Central memory CD4-positive, alpha-beta T cell (primary cell): ENCODE measurements at places on chromosomes 2 and 18.

- no peak for DNase-seq
Measured at GRCh38 chr2:33238111-33238510, 238.3 kb upstream of the RASGRP3 start.

DNA sequence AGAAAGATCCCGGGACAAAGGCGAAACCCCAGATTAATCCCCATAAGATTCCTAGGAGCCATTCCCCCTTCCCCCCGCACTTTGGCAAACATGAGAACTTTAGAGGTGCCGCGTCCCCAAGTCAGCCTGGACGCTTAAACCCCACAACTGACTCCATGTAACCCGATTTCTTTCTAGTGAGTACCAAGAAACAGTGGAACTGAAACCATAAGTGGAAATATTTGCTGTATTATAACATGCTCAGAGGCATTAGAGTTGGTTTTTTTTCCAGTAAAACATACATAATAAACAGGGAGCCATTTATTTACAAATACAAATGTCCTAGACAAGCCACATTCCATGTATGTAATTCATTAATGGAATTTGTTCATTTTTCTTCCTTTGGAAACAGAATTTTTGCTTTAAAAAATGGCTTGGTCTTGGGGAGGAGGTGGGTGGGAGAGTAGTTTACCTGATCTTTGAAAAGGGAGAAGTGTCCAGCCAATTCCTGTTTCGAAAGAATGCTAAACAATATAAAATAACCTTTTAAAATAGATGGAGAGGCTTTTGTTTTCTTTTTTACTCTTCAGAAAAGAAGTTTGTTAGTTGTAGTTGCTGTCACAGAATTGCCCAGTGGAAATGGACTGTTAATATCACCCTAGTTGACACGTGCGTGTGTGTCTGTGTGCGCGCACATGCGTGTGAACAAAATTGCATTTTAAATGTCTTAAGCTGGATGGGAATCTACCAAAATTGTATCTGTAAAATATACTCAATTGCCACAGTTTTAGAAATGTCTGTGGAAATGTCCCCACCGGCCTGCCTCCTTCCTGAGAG, 10.6 kb downstream of the POU3F3 start:
- DNase-seq, result no peak

DNA sequence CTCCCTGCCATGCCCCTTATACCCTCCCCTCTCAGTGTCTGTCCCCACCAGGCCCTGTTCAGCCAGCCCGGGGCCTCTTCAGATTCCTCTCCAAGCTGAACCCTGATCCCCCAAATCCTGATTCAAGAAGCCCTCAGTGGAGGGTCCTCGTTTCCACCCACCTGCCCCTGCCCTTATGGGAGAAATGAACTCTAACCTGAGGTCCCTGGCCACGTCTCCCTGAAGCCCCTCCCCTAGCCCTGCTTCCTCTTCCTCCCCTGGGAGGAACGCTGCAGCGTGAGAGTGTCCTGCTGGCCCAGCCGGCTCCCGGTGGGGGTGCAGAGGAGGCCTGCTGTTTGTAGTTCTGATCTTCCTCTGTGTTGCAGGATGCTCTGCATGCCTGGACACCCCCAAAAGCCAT, 56.7 kb upstream of the GLI2 start:
- DNase-seq, result no peak

DNA sequence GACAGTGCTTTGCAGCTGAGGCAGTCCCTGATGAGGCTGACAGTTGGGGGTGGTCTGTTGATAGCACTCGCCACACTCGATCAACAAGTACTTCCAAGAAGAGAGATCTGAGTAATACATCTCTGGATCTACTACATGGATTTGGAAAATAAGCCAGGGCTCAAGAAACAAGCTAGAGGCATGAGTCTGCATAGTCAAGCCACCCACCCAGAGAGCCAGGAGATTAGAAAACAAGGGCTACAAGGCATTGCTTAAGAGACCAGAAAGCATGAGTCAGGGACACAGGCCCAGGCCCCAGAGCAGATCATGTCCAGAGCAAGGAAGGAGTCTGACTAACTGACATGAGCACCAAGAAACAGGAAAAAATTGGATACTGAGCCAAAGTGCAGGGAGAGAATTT, 196.9 kb upstream of the CWC22 start:
- no peak for DNase-seq

DNA sequence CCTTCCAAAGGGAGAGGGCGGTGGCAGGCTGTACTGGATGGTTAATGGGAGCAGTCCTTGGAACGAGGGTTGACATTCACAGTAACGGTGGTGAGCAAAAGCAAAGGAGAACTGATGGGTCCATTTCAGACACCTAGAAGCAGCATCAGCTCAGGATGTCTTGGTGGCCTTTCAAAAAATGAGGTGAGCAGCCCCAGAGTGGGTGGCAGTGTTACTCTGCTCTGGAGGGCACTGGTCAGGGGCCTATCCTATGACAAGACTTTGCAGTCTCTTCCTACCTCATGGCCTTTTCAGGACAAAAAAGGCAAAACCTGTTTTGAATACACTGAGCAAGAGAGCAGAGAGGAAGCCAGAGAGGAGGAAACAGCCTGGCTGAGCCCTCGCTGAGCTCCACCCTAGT, 23.5 kb downstream of the CAPN14 start:
- no peak for DNase-seq

DNA sequence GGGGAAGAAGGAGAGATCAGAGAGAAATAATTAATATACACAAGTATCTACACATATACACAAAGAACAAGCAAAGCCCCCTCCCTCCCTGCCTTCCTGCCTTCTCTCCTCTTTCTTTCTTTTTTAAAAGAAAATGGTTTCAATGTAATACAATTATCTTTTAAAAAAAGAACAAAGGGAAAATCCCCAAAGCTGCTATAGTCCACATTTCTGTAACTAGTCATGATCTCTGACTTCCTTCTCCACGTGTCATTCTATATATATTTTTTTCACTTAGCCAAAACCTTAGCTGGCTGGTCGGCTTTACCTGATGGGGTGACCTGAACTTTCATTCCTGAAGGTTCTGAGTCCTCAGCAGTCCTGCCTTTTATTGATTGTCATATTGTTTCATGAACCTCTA, 44.3 kb downstream of the MAP3K20 start:
- DNase-seq, result no peak

GRCh38 chr2:109592905-109593304, 20.9 kb downstream of the SEPTIN10 start:
- no peak for DNase-seq

DNA sequence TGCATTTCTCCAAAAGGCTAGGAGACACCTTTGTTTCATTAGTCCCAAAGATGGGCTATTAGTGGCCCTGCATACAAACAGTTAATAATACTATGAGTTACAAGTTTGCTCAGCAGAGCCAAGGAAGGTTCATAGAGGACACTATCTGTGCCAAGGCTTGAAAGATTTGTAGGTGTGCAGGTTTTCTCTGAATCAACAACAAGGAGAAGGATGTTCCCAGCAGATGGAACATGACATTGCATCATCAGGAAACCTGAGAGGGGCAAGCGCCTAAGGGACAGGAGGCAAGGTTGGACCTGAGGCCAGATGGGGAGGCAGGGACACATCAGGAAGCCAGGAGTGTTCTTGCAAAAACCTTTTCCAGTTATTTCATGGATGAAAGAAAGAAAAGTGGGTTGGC, 35.4 kb upstream of the STK17B start:
- no peak for DNase-seq

- DNase-seq, result no peak
Measured at GRCh38 chr2:104858006-104858978, 4.4 kb downstream of the POU3F3 start.

GRCh38 chr2:237060534-237061312, 25.0 kb upstream of the COPS8 start:
- peak; percentile 21 for DNase-seq

GRCh38 chr2:238649936-238650518, 197.9 kb upstream of the TWIST2 start:
- no peak for DNase-seq

- DNase-seq, result no peak
Measured at GRCh38 chr2:54318821-54319220, 62.8 kb upstream of the TSPYL6 start.

- no peak for DNase-seq
Measured at GRCh38 chr2:204122425-204122824, 185.9 kb downstream of the ICOS start.

DNA sequence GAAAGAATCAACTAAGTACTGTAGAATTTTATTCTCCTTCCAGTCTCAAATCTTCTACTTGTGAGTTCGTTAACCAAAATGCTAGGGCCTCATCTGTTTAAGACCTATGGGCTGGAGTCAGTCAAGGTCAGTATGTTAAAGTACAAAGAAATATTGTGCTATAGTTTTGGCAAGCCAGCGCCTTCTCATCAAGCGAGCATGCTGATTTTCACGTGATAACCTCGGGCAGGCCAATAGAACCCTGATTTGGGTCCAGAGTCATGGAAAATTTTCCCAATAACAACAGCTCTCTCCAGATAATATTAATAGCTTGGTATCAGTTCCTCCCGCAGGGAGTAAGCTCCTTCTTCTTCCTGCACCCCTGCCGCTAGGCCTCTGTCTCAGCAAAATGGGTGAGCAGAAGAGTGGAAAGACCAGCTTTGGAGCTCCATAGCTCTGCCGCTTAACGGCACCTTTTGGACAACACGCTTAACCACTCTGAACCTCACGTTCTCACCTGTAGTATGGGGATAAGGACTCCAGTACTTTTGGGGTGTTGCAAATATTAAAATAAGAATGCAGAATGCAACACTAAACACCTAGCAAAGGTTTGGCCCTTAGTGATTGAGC, 11.7 kb downstream of the CABLES1 start:
- DNase-seq, result no peak

DNA sequence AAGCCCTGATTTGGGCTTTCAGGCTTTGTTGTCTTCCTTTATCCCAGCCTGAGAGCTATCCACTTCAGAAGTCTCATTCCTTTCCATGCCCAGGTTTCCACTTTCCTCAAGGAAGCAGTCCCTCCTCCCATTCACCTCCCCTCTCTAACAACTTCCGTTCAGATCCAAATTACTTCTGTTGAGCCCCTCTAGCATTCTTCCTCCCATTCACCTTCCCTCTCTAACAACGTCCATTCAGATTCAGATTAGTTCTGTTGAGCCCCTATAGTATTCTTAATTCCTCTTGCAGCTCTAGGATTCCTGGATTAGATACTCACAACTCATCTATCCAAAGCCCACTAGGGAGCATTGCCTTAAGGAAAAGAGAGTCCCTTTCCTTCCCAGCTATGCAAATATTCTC, 216.8 kb downstream of the RAD51AP2 start:
- no peak for DNase-seq

DNA sequence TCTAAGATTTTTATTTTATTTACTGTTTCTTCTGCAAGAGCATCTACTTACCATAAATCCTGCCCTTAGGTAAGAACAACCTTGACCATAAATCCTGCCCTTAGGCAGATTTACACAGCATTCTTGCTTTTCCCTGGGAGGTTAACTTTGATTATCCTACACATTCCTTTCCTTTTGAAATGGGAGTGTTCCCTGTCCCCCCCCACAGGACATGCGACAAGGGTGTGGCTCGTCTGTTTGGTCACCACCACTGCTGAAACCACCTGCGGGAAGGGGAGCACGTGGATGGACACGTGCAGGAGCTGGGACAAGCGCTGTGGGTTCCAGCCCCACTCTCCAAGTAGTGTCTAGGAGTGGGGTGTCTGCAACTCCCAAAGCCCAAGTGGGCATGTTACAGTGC, 239.3 kb upstream of the SP5 start:
- DNase-seq, result no peak

GRCh38 chr2:176879426-176879995, 333.1 kb upstream of the HNRNPA3 start:
- DNase-seq, result no peak

GRCh38 chr2:62871506-62871905, 166.0 kb downstream of the EHBP1 start:
- DNase-seq, result no peak

DNA sequence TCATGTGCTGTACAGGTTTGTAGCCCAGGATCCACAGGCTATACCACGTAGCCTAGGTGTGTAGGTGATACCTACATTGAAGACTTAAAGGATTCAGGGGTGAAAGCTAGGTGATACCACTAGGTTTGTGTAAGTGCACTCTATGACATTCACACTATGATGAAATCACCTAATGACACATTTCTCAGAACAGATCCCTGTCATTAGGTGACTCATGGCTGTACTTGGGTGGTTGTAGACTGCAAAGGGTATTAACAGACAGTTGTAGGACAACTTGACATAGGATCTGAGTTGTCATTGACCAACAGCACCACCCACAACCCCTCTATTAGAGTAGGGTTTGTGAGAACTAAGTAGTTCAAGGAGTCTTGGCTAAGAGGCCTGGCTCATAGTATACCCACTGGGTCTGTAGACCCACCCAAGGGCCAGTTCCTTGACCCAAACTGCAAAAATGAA, 27.7 kb upstream of the SMCHD1 start:
- no peak for DNase-seq

GRCh38 chr2:100852999-100853908, 33.3 kb downstream of the NPAS2 start:
- no peak for DNase-seq

GRCh38 chr2:48781366-48781765, 25.8 kb upstream of the LHCGR start:
- no peak for DNase-seq

DNA sequence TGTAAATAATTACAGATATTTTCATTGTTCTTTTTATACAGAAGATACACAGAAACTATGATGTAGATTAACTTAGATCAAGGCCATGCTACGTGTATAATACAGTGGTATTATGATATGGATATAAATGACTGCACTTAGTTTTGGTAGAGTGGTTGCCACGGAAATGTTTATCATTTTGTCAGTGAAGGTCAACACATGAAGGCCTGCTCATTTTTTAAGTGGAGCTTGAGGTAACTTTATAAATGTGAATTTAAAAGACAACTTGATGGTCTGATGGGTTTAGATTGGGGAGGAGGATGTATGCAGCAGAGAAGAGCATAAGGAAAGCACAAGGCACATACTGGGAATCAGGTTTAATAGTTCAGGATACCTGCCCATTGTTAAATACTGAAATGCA, 14.4 kb upstream of the BBS5 start:
- no peak for DNase-seq

DNA sequence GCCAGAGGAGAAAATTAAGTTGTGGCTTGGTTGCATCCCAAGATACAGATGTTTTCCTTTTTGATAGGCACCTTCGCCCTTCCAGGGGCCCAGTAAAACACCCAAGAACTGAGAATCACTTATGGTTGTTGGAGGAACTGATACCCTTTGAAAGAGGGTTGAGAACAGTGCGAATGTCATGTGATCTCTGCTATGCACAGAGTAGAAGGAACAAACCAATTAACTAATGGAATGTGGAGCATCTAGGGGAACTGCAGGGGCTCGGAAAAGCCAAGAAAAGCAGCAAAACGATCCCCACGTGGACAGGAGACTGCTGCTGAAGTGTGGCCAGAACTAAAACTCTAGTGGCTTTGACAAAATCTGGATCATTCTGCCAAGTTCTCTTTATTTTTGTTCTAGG, 58.8 kb downstream of the APOB start:
- no peak for DNase-seq

GRCh38 chr2:233354971-233355574, 779 bp downstream of the DGKD start:
- no peak for DNase-seq

- no peak for DNase-seq
Measured at GRCh38 chr2:11933854-11934253, 187.4 kb downstream of the LPIN1 start.

- DNase-seq, result no peak
Measured at GRCh38 chr2:154912215-154912614, 213.7 kb downstream of the KCNJ3 start.
